Breast epithelium (tissue), 4 donors: ENCODE measurements at places on chromosomes 11 and 22.
A peak's percentile ranks its signal among the peaks of the same experiment; 100 is the strongest.

DNA sequence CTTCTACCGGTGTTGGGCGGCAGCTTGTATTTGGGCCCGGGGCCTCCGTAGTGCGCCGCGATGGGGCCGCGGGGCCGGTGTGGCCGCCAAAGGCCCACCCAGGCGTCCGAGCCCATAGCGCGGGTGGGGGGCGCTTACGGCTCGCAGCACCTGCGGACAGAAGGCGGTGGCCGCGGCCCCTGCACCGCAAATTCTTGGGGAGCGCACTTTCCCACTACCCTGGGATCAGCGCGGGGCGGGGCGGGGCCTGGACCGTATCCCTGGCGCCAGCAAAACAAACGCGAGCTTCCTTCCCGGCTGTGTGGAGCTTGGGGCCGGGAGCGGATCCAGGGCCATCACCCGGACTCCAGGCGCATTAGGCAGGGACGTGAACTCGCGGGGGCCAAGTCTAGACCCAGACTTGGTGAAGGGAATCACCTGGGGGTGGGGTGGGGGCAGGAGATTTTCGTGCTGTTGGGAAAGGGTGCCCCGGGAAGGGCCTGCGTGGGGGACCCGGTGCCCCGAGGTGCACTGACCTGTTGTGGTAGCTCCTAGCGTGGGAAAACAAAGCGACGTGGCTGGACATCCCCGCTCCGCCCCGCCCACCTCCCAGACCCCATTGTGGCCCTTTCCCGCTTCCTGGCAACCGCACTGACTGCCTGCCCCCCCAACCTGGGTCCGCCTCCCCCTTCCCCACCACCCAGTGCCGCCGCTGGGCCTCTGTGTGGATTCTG, 2.3 kb upstream of the TYMP start:
- peak overlapping the region; percentile 68 for H3K4me3 ChIP-seq
- H3K27ac ChIP-seq, result peak overlapping the region; percentile 98
- H3K27me3 ChIP-seq, result no peaks in the 10 kb centered on the region

DNA sequence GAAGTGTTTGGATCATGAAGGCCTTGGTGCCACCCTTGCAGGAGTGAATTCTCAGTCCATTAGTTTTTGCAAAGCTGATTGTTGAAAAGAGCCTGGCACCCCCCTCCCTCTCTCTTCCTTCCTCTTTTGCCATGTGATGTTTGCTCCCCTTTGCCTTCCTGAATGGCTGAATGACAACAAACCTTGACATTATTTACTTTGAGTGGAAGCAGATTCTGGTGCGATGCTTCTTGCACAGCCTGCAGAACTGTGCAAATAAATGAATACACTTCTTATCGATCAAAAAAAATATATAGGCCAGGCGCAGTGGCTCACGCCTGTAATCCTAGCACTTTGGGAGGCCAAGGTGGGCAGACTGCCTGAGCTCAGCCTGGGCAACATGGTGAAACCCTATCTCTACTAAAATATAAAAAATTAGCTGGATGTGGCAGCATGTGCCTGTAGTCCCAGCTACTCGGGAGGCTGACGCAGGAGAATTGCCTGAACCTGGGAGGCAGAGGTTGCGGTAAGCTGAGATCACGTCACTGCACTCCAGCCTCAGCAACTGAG, 2.0 kb upstream of the NARS2 start:
- H3K36me3 ChIP-seq, result no peaks in the 10 kb centered on the region
- DNase-seq, result no peak
- H3K4me3 ChIP-seq, result no peak overlapping the region
- H3K27ac ChIP-seq, result no peak overlapping the region
- peaks cover 7% of the 10 kb centered on the region for H3K4me1 ChIP-seq

DNA sequence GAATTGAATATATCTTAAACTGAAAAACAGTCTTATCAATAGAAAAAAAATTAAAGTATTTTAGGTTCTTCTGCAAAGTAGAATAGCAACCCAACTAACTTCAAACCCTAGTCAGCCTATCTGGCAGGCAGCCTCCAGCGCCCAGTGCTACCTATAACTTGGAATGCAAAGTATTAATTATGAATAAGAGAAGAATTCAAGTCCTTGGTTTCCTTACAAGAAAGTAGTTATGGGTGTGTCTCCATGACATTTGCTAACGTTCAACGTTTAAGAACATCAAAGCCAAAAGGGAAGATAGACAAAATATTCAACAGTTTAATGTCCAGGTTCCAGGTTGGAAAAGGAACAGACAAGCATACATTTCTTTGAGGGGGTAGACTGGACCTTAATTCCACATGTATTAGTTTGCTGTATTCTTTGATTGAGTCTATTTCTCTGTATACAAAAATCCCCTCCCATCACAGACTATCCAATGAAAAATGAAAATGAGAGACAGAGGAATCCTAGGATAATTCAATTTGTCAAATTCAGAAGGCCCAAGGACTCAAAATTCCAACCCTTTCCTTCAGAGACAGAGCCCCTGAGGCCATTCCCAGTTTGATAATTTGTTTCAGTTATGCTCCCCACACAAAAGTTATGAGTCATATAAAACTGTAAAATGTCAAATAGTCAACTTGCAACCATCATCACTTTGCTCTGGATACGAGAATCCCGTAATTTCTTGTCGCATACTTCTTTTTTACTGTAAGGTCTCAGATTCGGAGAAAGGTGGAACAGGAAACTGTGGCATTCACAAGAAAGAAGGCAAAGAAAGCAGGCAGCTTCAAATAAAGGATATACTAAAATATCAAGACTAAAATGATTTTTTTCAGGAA, 83.7 kb upstream of the CHRM4 start:
- no peaks in the 10 kb centered on the region for H3K27me3 ChIP-seq
- H3K27ac ChIP-seq, result no peak overlapping the region
- DNase-seq, result no peak
- no peaks in the 10 kb centered on the region for H3K4me1 ChIP-seq
- H3K36me3 ChIP-seq, result no peaks in the 10 kb centered on the region

DNA sequence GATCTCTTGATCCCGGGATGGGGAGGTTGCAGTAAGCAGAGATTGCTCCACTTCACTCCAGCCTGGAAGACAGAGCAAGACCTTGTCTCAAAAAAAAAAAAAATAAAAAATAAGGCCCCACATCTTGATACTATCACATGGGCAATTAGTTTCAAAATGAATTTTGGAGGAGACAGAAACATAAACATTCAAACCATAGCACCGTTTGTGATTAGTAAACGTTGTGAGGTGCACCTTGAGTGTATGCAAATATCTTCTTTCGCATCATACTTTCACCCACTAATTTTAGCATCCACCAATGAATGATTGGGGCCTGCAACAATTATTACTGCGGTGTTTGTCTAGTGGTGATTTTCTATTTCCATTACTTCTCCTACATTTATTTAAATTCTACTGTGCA, 11.0 kb upstream of the SPDYC start:
- no peak for DNase-seq
- H3K4me1 ChIP-seq, result no peaks in the 10 kb centered on the region
- H3K27me3 ChIP-seq, result no peaks in the 10 kb centered on the region
- no peaks in the 10 kb centered on the region for H3K36me3 ChIP-seq

DNA sequence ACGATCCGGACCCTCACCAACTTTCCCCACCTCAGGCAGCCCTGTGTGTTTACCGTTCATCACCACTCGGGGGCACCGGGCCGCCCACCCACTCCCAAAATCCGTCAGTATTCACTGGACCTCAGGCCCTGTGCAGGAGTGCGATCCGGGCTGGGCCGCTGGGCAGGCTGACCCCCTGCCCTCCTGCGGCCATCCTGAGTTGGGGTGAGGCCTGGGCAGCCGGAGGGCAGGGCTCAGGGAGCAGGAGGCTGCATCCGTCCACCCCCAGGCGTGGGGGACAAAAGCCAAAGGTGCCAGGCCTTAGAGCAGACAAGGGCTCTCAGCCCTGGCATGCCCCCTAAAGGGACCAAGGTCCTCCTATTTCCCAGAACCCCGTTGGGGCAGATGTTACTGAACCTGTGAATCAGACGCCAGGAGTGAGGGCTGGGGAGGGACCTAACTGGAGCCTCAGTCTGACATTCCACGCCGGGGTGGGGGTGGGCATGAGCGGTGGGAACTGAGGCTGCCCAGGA, 16.8 kb upstream of the TMEM191C start:
- H3K27ac ChIP-seq, result no peak overlapping the region
- no peak for DNase-seq
- no peaks in the 10 kb centered on the region for H3K27me3 ChIP-seq
- H3K4me1 ChIP-seq, result no peaks in the 10 kb centered on the region
- peaks cover 9% of the 10 kb centered on the region for H3K36me3 ChIP-seq
- H3K4me3 ChIP-seq, result no peak overlapping the region

GRCh38 chr11:106409222-106409621, 331.8 kb downstream of the AASDHPPT start:
- no peak overlapping the region for H3K4me3 ChIP-seq
- no peak for DNase-seq
- no peaks in the 10 kb centered on the region for H3K4me1 ChIP-seq
- no peak overlapping the region for H3K27ac ChIP-seq

GRCh38 chr11:83473743-83474142, 187.6 kb upstream of the CCDC90B start:
- no peaks in the 10 kb centered on the region for H3K27me3 ChIP-seq
- no peaks in the 10 kb centered on the region for H3K36me3 ChIP-seq
- no peaks in the 10 kb centered on the region for H3K4me1 ChIP-seq
- H3K4me3 ChIP-seq, result no peak overlapping the region
- no peak for DNase-seq
- no peak overlapping the region for H3K27ac ChIP-seq

DNA sequence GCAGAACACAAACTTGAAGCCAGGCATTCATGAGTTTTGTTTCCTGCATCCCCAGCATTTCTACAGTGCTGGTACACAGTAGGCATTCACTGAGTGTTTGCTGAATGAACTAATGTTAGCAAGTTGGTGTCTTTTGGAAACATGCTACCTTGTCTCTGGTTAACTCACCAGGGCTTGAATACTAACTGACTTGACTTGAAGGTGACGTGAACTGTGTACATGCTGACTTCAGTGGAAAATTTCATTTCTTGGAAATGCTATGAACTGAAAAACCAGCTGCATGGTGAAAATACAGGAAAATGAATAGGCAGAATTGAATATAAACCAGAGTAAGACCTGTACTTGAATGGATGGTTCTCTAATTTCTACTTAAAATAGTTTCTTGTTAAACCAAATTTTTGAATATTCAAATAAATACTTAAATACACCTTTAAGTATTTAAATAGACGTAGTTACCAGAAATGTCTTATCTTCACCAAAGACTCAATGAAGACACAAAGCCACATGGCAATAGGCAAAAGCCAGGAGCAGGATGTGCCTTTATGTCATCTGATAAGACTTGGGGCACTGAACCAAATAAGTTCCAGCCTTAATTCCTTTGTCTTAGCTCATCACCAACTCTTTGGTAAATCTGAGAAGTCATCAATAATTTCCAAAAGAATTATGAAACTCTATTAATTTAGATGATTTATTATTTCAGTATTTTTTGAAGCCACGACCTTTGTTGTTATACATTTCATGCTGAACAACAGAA, 39.7 kb upstream of the POU2AF2 start:
- no peak overlapping the region for H3K4me3 ChIP-seq
- H3K27me3 ChIP-seq, result no peaks in the 10 kb centered on the region
- H3K27ac ChIP-seq, result no peak overlapping the region
- H3K36me3 ChIP-seq, result no peaks in the 10 kb centered on the region
- no peaks in the 10 kb centered on the region for H3K4me1 ChIP-seq
- DNase-seq, result no peak

DNA sequence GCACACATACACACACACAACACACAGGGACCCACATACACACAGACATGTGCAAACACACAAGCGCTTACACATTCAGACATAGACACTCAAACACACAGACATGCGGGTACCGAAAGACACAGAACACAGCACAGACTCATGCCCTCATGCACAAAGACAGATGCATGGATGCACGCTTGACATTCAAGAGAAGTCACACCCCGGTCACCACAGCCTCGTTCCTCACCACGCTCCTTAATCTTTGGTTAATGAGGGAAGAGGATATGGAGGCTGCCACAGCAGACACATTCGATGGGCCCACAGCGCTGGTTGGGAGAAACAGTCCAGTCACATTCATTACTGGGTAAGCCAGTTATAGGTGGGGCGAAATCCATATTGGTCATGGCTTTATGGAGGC, 51.9 kb upstream of the EIF3D start:
- no peak overlapping the region for H3K4me3 ChIP-seq
- H3K27ac ChIP-seq, result no peak overlapping the region
- no peaks in the 10 kb centered on the region for H3K27me3 ChIP-seq
- DNase-seq, result no peak
- H3K4me1 ChIP-seq, result no peaks in the 10 kb centered on the region
- H3K36me3 ChIP-seq, result no peaks in the 10 kb centered on the region

DNA sequence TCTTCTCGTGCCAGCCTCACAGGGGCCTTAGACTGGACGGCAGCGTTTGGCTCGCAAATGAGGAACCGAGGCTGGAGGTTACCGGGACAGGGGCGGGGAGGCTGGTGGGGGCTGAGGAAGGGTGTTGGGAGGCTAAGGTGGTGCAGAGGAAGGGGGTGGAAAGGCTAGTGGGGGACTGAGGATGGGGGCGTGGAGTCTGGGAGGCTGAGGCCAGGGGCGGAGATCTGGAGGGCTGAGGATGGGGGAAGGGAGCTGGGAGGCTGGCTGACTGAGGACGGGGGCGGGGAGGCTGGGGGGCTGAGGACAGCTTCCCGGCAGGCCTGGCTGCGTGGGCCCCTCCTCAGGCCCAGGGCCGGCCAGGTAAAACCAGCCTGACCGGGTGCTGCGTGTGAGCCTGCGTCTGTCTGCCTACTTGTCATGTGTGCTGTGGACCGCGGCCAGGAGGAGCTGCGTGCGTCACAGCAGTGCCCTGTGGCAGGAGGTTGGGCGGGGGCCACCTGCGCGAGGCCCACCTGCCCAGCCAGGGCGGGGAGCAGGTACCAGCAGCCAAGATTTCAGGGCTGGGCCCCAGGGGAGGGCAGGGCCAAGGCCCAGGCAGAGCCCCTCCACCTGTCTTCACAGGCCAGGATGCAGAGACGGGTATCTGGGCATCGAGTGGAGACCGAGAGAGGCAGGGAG, 9.4 kb upstream of the PIM3 start:
- no peaks in the 10 kb centered on the region for H3K27me3 ChIP-seq
- no peaks in the 10 kb centered on the region for H3K36me3 ChIP-seq
- peak; percentile 97 for DNase-seq
- no peak overlapping the region for H3K4me3 ChIP-seq
- peaks cover 28% of the 10 kb centered on the region for H3K4me1 ChIP-seq
- peak overlapping the region; percentile 99 for H3K27ac ChIP-seq

DNA sequence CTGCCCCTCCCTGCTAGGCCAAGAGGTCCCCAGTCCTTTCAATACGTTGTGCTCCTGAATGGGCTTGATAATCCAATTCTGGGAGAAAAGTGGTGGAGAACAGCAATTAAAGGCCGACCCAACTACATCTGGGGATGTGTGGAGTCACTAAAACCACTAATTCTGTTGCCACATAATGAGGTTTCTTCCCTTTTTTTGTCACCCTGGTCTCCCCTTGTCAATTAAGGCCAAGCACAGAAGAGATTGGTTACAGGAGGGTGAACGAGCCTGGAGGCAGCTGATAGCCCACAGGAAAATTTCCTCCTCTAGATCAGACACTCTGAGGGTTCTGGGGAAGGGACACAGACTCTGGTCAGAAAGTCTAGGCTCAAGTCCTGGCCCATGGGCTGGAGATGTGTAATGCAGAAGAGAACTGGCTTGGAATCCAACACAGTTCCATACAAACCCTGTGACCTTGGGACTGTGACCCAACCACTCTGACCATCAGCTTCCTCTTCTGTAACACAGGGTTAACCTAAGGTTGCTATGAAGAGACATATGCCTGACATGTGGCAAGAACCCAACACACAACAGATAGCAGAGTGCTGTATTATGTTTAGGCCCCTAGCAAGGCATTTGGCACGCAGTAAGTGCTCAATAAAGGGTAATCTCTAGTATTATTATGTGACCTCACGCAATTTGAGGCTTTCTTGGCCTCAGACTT, 146.4 kb downstream of the CHST1 start:
- H3K4me1 ChIP-seq, result no peaks in the 10 kb centered on the region
- H3K36me3 ChIP-seq, result no peaks in the 10 kb centered on the region
- no peak overlapping the region for H3K4me3 ChIP-seq
- no peak for DNase-seq
